ENCODE measurements at places on chromosomes 3 and 15.

DNA sequence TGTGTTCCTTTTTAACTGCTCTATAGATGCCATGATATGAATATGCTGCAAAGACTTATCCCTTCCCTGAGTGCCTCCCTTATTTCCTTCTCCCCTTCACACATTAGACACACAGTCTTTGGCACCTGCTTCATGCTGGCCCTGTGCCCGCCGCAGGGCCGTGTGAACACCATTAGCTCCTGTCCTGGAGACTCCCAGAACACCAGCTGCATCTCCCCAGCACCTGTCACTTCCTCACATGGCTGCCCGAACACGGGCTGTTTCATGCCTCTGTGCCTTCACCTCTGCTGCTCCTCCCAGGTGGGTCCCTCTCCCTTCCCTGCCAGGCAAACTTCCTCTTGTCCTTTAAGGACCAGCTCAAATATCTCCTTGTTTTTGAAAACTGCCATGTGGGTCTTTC lies 40.5 kb upstream of the SEC13 start:
- no peak for DNase-seq

- peak; percentile 6 for DNase-seq
These were observed 76.7 kb upstream of the SATB1 start for GRCh38 chr3:18501679-18502343.

- peak; percentile 35 for DNase-seq
These were observed 25.1 kb upstream of the POLG start for GRCh38 chr15:89359471-89360293.

- DNase-seq, result peak; percentile 34
These were observed at the start of gene GPR87 for GRCh38 chr3:151316267-151316991. Gene GPR87 (minus strand): TSS chr3:151316820. CDS start chr3:151300100, 16,720 bp downstream.

GRCh38 chr3:14933820-14934425 lies 13.5 kb upstream of the NR2C2 start:
- DNase-seq, result no peak

DNA sequence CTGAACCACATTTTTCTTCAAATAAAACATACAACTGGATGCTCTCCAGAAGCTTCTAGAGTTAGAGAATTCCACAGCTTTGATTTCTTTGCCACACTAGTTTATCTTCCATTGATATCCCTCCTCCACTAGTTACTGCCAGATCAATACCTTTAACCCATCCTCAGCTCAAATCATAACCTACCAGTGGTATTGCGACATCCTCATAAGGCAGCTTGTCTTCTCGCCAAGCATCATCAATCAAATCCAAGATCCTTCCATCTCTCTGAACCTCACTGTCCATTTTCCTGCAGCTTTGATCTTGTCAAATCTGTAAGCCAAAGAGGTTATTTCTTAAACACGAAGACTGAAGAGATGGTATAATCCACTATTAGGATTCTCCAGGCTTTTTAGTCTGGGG lies 3.2 kb downstream of the ANAPC13 start:
- no peak for DNase-seq

DNA sequence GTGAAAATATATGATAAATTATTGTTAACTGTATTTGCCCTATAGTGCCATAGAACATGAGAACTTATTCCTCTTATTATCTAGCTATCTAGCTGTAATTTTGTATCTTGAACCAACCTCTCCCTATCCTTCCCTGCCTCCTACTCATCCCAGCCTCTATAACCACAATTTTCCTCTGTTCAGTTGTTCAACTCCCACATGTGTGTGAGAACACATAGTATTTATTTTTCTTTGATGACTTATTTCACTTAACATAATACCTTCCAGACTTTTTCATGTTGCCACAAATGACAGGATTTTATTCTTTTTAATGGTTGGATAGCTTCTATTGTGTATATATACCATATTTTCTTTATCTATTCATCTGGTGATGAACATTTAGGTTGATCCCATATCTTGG lies 85.4 kb upstream of the SUCLG2 start:
- DNase-seq, result no peak

DNA sequence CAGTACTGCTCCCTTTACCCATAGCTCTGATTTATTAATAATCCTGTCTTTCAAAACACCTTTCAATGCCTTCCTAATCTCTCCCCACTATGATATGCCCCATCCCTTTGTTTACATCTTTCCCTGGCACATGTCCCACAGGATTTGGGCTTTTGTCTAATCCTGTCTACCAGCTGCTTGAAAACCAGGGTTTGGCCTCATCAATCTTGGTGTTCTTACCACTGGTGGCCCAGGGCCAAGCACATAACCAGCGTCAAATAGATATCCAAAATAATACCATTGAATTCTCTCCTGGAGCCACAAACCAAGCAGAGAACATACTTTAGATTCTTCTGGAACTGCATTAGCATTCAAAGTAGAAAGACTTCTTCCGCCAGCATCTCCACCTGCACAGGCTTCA lies 104.8 kb upstream of the PPP2R3A start:
- no peak for DNase-seq

- no peak for DNase-seq
These were observed 217.3 kb downstream of the TP63 start for GRCh38 chr3:189848395-189849040.

Data from GM23338 (cell line).